ENCODE measurements at places on chromosomes 7 and 10.

DNA sequence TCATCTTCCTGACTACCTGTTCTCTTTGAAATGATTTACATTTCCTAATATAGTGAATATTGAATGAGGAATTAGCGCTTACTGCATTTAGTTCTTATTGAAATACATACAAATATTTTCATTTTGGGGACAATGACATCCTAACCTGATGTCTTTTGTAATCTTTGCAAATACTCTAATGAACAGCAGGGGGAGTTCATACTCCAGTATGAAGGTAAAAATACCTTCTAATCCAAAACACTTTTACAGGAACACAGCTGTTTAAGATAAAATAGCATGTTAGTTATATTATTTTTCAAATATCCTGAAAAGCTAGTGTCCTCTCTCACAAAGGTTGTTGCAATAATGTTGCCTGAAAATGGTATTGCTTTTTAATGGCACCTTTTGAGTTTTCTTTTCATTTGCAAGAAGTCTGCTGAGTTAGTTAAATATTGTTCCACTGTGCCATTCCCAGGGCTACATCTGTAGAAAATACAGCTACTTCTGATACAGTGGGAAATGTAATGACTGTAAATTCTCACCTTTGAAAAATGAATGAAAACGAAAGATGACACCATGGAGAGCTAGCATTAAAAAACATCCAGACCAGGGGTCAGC is 400.0 kb downstream of the PHF14 start:
- DNase-seq = no peak

DNA sequence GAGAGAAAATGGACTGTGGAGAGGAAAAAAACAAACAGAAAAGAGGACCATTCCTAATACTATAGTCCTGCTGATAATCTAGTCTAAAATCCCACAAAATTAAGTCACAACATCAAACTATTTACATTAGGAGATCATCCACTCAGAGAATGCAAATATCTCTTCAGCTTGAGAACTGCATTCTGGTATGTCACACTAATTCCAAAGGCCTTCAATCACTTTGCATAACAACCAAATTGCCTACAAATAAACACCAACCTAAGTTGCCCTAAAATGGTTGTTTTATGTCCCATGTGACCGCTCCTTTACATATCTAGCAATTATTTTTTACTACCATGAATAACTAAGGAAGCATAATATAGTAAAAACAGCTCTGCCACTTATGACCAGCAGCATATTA is 264.3 kb downstream of the CACNA2D1 start:
- no peak for DNase-seq

DNA sequence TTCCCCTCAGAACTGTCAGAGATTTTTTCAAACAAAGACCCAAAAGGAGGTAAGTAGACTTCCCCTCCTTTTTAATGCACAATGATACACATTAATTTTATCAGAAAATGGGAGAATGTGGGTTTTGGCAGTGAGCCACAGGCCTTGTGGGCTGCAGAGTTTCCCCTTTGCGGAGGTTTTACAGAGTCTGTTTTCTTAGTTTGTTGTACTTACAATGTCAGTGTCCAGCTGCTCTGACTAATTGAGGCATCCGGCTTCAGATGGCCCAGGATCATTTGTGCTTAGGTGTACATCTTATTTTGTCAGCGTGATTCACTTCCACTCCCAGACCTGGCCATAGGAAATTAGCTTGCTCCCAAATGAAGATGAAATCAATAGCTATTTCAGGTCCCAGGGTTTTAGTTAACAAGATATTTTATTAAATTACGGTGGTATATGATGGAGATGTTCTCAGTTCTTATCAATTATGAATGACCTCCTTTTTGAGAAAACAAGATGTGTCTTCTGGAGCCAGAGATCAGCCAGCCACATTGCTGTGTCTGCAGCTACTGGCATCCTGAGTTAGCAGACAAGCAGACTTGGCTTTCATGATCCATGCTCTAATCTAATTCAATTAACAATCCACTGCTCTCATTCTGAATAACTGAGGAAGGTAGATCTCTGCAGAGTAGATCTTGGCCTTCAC is 1086.6 kb upstream of the SORCS1 start:
- no peak for DNase-seq

DNA sequence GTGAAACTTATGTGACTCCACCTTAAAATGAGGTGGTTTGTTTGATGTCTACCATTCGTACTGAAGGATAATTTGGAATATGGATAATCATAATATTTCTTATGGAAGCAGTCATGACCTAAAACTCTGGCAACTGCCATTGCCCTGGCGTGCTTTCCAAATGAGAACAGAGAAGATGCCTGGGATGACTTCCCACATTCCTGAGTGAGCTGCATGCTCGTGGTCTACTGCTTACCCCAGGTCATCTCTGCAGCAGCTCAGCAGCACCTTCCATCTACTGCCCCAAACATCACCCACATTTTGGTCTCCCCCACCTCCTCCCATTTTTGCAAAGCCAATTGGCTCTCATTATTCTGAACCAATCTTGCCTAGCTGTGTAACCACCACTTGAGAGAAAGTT is 40.1 kb downstream of the LYZL1 start:
- DNase-seq = no peak

DNA sequence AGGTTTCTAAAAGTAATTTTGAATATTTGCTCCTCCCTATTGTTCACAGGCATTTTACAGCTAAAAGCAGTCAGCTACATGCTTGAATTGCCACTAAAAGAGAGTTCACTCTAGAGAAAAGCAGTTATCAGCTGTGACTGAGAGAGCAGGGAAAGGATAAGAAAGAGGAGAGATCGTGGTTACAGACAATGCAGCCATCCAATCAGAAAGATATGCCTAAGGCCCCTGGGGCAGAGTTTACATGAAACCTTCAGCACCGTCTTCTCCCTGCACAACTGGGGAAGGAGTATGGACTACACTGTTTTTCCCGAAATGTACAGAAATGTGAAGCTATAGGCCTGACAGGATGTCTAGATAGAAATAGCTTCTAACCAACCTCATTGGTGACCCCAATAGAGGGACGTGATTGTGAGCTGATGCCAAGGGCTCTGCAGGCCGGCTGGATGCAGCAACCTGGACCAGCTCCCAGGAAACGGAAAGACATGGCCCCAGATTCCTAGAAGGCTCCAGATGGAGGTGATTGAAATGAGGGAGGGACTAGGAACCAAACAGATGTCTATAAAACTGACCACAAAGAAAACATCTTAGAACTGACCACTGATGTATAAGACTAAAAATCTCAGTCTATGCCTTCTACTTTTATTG is 3.2 kb upstream of the VSTM4 start:
- no peak for DNase-seq

- DNase-seq = no peak
Observed at GRCh38 chr7:117550625-117551024, 70.8 kb downstream of the CFTR start.

GRCh38 chr10:44913350-44914081 is 2.4 kb downstream of the TMEM72 start:
- DNase-seq = peak; percentile 42
